MM.1S (cell line): ENCODE measurements at places on chromosomes 7 and 10.
A peak's percentile ranks its signal among the peaks of the same experiment; 100 is the strongest.

DNA sequence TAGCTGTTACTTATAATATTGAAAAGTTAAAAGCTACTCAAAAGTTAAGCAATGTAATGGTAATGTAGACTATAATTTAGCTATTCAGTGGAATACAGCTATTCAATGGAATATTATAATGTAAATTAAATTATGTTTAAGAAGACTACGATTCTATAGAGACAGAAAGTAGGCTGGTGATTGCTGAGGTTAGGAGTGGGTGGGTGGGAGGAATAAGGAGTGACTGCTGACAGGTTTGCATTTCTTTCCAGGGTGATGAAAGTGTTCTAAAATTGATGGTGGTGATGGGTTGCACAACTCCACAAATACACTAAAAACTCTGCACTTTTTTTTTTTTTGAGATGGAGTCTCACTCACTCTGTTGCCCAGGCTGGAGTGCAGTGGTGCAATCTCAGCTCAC, 21.4 kb downstream of the DENND2A start:
- DNase-seq: no peak

GRCh38 chr7:36613031-36613614, 111.2 kb downstream of the AOAH start:
- no peak for DNase-seq

- no peak for DNase-seq
Observed at GRCh38 chr10:96651998-96652431, 65.2 kb upstream of the TM9SF3 start.

- no peak for DNase-seq
Observed at GRCh38 chr7:158702196-158702595, 2.4 kb downstream of the NCAPG2 start.

DNA sequence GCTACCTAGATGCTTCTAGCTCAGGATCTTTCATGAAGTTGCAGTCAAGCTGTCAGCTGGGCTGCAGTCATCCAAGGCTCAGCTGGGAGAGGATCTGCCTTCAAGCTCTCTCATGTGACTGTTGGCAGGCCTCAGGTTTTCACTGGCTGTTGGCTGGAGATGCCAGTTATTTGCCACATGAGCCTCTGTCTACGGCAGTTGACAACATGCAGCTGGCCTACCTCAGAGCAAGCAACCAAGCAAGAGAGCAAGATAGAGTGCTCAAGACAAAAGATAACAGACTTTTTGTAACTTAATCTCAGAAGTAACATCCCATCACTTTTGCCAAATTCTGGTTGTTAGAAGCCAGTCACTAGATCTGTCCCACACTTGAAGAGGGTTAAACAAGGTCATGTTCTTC, 125.8 kb downstream of the TPST1 start:
- no peak for DNase-seq

DNA sequence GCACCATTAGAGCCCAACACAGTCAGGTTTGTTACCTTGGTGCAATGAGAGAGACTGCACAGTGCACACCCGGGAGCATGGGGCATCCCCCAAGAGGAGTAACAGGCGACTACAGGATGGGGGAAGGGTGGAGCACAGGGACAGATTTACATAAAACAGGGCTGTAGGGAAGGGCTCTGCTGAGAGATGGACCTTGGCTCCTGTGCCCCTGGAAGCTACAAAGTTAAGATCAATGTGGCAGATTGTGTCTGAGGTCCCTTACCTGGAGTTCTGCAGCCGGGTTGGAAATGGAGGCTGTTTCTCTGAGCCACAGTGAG, 13.7 kb upstream of the SLC18A3 start:
- no peak for DNase-seq

GRCh38 chr7:109751241-109751640, 1181.6 kb downstream of the DNAJB9 start:
- DNase-seq: no peak

DNA sequence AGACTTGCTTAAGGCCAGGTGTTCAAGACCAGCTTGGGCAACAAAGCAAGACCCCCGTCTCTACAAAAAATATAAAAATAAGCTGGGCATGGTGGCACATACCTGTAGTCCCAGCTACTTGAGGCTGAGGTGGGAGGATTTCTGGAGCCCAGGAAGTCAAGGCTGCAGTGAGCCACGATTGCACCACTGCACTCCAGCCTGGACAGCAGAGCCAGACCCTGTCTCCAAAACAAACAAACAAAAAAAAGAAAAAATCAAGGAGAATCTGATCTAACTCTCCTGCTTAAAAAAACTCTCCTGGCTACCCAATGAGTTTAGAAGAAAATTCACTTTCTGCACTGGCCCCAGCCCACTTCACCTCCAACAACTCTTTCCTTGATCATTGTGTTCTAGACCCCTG, 1.9 kb upstream of the KPNA7 start:
- no peak for DNase-seq

- DNase-seq: no peak
Observed at GRCh38 chr10:3971713-3972112, 186.7 kb upstream of the KLF6 start.

- no peak for DNase-seq
Observed at GRCh38 chr10:14623931-14624330, 150.8 kb downstream of the FAM107B start.

GRCh38 chr7:70704831-70705346, 427.1 kb upstream of the GALNT17 start:
- no peak for DNase-seq

- DNase-seq: no peak
Observed at GRCh38 chr7:85840554-85840953, 653.7 kb upstream of the SEMA3D start.

DNA sequence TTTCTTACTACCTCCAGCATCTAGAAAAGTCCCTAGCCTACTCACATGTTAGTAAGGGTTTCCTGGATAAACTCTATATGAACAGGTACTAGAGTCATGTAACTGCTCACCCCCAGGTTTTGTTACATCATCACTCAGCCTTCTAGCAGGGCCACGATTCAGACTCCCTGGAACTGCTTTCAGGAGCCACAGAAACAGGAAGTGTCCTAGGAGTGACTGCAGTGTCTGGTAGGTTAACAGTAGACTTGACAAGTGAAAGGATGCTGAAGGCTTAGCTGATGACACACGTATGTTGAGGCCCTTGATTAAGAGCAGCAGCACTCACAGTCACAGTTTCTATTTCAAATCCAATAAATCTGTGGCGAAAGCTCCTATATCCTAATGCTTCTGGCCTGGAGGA, 101.2 kb downstream of the DNMBP start:
- DNase-seq: no peak

DNA sequence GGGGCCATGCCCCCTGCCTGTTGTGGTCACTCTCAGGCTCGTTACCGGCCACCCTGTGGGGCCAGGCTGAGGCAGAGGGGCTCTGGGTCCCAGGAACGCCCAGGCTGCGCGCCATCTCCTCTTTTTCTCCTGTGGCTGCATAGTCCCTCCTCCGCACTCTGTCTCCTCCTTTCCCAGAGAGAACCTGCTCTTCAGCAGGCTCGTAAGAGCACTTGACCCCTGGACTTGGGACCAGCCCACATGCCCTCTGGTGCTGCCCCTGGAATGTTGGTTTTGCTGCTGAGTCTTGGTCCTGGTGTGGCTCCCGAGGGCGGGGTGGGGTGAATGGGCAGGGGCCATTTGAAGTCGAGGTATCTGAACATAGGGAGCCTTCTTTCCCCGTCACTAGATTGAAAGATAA, 6.6 kb upstream of the BHLHA15 start:
- DNase-seq: no peak

DNA sequence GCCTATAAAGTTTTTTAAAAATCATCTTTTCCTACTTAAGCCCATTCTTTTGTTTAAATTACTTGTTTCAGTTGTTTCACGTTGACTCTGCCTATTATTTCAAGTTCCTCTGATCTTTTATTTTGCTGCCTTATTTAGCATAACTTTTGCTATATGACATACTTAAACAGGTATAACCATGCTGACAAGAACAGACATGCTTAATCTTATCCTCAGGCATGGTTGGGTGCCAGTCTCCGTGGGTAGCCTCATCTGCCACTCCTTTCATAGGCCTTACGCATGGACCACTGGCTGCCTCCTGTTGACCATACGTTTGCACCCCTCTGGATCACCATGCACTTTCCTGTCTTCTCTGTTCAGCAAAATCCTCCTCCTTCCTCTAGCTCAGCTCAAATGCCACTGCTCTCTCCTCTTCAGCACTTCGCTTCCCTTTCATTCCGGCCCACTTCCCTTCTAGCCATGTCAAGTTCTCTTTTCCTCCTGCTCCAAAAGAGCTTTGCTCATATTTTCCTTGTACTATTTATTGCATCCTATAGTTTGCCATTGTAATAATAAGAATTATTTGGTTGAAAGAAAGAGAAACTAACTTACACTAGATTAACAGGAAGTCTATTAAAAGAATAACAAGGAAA, 10.0 kb upstream of the TSPAN33 start:
- DNase-seq: no peak

DNA sequence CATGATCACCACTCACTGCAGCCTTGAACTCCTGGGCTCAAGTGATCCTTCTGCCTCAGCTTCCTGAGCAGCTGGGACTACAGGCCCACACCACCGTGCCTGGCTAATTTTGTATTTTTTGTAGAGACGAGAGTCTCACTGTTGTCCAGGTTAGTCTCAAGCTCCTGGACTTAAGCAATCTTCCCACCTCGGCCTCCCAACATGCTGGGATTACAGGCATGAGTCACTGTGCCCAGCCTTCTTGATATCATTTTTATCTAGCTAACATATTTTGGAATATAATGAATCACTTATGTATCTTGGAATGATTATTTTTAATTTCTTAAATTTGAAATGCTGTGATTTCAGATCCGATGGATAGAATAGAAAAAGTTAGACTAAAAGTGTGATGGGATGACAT, 18.4 kb downstream of the ARL4A start:
- DNase-seq: no peak

- no peak for DNase-seq
Observed at GRCh38 chr10:43073191-43073590, 3.7 kb upstream of the RET start.

DNA sequence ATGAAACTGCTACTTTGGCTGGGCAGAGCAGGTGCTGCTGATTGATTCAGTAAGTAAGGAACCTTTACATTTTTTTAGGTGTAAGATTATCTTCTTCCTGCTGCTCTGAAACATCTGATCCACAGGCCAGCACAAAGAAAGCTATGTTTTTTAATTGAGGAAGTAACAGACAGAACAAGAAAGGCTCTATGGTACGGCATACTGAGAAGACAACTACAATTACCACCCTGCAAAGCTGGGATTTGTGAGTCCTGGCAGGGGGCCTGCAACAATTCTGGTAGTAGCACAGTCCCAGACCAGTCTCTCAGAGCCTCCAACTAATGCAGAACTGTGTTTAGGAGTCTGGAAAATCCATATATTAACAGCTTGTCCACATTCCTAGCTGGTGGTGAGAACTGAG, 103.0 kb upstream of the LRRTM3 start:
- DNase-seq: no peak

DNA sequence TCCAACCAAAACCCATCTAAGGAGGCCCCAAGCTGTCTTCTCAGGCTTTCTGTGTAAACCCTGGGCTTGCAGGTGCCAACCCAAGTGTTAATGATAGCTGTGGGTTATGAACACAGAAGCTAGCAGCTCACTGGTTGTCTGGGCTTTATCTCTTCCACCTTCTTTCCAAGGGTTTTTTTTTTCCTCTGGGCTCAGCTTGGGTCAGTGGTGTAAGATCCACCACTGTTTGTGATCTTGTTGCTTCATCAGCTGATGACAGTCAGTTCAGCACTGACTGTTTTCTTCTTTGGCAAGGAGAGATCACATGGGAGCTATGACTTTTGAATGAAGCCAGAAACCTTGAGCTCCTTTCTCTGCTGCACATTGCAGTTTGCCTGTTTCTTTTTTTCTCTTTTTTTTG, 4.6 kb downstream of the GTPBP4 start:
- no peak for DNase-seq

GRCh38 chr7:29607259-29607658, 43.6 kb downstream of the PRR15 start:
- DNase-seq: no peak

DNA sequence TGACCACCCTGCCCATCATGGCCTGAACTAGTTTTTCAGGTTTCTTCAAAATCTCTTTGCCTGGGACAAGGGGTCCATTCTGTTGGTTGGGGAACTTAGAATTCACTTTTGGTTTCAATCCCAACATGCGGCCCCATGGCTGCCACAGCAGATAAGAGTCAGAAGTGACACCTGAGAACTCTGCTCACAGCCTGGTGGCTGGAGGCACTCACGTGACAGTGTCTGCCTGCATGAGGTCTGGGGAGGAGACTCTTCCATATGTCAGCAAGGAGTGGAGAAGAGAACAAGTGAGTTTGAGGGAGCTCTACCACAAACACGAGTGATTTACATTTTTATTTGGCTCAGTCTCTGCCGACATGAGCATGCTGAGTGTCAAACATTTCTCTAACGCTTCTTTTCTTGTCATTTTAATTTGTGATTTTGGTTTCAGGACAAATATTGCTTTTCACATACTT, 370.4 kb downstream of the TNS3 start:
- peak; percentile 90 for DNase-seq

- no peak for DNase-seq
Observed at GRCh38 chr7:79452495-79453265, 787 bp downstream of the MAGI2 start.

DNA sequence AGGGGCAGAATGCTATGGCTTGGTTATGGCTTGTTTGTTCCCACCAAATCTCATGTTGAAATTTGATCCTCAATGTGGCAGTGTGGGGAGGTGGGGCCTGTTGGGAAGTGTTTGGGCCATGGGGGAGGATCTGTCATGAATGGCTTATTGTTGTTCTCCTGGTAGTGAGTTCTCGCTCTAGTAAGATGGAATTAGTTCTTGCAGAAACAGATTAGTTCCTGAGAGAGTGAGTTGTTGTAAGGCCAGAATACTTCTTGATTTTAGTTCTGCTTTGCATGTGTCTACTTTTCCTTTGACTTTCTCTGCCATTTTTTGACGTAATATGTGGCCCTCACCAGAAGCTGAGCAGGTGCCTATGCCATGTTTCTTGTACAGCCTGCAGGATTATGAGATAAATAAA, 188.2 kb downstream of the KIF20B start:
- DNase-seq: no peak

GRCh38 chr7:46725136-46725535, 804.1 kb upstream of the IGFBP3 start:
- DNase-seq: no peak

DNA sequence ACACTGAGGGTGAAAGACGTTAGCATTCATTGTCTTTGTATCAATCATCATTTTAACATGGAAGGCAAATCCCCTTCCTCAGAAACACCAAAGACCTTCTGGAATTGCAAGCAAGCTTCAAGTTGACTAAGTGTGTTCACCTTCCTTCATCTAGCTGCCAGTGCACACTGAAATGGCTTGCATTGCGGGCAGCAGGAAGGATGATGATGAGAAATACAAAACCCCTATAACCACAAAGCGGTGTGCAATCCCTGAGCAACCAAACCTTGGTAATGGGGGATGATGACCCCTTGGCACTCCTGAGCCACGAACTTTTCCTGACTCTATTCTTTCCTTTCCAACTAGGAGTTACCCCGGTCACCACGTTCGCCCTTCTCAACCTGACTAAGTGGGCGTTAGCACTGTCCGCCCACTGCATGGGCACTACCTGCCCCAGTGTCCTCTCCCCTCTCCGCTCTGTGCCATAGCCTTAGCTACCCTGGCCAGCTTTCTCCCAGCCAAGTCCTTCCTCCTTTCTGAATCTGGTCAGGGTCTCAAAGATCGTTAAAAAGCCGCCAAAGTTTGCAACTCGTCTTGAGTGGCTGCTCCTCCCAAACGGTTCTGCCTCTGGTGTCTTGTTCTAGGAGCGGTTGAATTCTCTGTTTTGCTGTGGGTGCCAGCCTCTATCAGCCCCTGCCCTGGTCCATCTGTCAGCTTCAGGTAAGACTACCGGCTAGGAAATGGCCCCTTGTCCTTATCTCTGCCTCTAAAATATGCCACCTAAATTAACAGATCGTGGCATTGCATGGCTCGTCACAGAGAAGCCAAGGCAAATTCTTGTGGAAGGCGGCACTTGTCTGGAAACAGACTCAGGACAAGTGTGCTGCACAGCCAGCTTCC, 586 bp upstream of the AOC1 start:
- no peak for DNase-seq
